ENCODE measurements at places on chromosomes 13 and 19. TPM values are rescaled to one million over a fixed set of nuclear protein-coding genes. Genes with fewer than 3 reads are reported as not detected.

GRCh38 chr19:38004186-38004520 is 97.1 kb downstream of the SIPA1L3 start:
- peak; percentile 74 for DNase-seq

GRCh38 chr13:71219698-71220415 is 647.1 kb downstream of the DACH1 start:
- no peak for DNase-seq

DNA sequence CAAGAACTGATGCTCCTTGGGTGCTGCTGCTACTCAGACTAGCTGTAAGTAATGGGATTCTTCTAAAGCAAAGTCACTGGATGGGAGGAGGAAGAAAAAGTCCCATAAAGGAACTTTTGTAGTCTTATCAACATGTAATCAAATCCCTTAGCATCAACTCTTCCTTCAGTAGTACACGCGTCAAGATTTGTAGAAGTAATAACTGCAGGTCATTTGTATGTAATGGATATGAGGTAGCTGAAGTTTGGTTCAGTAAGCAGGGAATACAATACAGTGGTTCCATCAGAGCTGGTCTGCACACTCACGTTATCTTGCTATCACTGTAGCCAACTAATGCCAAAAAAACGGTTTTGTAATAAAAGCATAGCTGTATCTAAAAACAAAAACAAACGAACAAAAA is 72.4 kb upstream of the ZDHHC20 start:
- no peak for DNase-seq

DNA sequence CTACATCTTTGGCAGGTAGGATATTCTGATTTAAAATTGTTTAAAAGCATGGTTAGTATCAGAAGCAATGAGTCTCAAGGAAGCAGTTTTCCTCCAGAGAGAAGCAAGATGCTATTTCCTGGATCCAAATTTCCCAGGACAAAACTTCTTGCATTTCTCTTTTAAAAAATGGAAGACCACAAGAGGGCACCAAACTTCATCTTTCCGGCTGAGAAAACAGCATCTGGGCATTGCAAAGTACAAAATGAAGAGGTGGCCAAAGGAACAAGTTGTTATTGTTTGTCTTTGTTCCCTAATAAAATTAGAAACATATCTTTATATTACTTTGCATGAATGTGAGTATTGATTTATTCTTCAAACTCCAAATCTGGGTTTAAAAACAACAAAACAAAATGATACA is 60.0 kb upstream of the LRCH1 start:
- peak; percentile 65 for DNase-seq

DNA sequence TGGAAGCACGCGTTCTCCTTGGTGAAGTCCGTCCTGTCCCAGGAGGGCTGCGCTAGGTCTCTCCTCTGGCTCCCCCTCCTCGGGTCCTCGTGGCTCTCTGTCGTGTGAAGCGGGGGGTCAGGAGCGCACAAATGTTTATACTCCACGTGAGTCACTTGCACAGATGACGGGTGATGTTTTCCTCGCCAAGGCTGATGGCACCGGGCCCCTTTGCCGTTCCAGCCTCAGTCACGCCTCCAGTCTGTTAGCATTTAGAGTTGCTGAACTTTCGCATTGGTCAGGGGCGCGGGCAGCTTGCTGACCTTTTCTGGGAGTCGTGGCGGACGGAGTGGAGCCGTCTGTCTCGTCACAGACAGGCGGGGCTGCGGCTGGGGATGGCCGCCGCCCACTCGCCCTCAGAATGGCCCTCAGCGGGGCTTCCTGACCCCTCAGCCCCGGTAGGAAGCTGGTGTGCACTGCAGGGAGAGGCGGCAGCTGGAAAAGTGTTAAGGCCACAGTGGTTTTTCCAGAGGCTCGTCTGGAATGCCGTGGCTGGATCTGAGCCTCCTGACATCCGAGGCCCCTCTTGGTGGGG is 13.7 kb downstream of the KLHL26 start:
- peak; percentile 91 for DNase-seq

The CASP14 gene
- not detected for polyA plus RNA-seq

The ZNF708 gene
- polyA plus RNA-seq, result 2.3 TPM

DNA sequence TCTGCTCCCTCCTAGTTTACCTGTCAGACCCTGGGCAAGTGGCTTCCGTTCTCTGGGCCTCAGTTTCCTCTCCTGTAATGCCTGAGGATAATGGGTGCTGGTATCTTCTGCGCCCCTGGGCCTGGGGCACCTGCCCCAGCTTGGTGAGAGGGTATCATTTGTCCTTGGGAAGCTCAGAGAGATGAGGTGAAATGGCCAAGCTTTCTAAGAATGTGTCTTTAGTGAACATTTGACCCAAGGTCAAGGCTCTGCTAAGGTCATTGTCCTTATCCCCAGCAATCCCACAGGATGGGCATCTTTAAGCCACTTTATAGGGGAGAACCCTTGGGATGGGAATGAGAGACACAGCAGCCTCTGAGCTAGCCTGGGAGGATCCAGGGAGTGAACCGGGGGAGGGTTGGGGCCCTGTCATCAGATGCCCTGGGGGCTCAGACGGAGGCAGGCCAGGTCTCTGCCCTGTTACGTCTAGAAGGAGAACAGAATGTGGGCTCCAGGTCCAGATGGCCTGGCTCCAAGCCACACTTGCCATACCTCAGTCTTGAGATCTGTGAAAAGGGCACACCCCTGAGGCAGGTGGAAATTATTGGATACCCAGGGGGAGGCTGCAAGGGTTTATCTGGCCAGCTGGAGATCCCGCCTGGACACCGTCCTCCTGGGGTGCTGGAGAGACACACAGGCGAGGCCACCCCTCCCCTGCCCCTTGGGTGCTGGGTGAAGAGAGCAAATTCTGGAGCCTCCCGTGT is 1.1 kb upstream of the NFIC start:
- peak; percentile 62 for DNase-seq

The RFPL4A gene
- polyA plus RNA-seq, result not detected

GRCh38 chr19:3500429-3501101 is at the start of gene DOHH:
Gene DOHH (minus strand): TSS chr19:3500674. CDS start chr19:3496814, 3,860 bp downstream.
- peak; percentile 97 for DNase-seq

The ZNF723 gene
- polyA plus RNA-seq, result not detected

- DNase-seq, result no peak
These were observed 63.1 kb downstream of the CEBPG start for GRCh38 chr19:33436360-33437345.

- no peak for DNase-seq
These were observed 62.2 kb downstream of the ERCC5 start for GRCh38 chr13:102907886-102908515.

The CCNE1 gene
- polyA plus RNA-seq, result 5.1 TPM

DNA sequence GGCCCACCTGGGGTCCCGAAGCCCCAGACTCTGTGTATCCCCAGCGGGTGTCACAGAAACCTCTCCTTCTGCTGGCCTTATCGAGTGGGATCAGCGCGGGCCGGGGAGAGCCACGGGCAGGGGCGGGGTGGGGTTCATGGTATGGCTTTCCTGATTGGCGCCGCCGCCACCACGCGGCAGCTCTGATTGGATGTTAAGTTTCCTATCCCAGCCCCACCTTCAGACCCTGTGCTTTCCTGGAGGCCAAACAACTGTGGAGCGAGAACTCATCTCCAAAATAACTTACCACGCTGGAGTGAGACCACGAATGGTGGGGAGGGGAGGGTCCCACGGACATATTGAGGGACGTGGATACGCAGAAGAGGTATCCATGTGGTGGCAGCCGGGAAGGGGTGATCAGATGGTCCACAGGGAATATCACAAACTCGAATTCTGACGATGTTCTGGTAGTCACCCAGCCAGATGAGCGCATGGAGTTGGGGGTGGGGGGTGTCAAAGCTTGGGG is 1.0 kb upstream of the ICAM5 start:
- DNase-seq, result peak; percentile 80

- DNase-seq, result no peak
These were observed 136.3 kb upstream of the VSTM2B start for GRCh38 chr19:29389495-29389894.

GRCh38 chr13:112150352-112150751 is 83.4 kb downstream of the SOX1 start:
- no peak for DNase-seq

The ZNF431 gene
- 5.0 TPM for polyA plus RNA-seq

DNA sequence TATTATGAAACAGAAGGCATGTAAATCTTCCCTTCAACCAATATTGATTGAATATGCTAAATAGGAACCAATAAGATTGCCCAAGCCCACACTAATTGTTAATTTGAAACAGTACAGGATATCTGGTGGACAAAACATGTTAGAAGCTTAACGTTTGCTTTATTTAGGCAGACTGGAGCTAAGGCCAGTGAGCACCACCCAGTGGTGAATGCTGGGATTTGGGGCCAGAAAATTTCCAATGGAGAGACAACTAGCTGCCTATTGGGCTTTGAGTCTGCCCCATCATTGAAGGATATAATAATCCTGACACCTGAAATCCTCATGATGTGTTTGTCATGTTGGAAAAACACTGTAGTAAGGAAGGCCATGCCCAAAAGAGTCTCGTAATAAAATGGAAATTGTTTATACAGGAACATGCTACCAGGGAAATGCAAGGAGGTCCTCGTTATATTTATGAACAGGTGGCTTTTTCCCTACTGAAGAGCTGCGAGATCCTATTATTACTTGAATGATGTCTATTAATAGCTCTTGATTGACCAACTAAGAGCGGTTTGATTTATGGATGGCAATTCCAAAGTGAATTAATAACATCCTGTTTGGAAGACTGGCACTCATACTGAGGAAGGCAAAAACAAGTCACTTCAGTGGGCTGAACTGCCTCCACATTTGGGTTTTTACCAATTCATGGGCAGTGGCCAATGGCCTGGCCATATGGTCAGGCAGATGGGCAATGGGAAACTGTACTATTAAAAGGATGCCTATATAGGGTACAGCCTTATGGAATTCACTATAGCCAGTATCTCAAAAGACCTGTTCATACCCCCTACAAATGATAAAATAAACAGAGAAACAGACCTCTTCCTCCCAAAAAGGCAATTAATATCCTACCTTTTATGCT is 8.7 kb downstream of the SIGLECL1 start:
- DNase-seq, result peak; percentile 56

The ATP4B gene
- polyA plus RNA-seq, result not detected

- DNase-seq, result peak; percentile 61
These were observed 23.3 kb upstream of the POSTN start for GRCh38 chr13:37621811-37622361.

- no peak for DNase-seq
These were observed 26.0 kb downstream of the VSTM2B start for GRCh38 chr19:29551774-29552173.

DNA sequence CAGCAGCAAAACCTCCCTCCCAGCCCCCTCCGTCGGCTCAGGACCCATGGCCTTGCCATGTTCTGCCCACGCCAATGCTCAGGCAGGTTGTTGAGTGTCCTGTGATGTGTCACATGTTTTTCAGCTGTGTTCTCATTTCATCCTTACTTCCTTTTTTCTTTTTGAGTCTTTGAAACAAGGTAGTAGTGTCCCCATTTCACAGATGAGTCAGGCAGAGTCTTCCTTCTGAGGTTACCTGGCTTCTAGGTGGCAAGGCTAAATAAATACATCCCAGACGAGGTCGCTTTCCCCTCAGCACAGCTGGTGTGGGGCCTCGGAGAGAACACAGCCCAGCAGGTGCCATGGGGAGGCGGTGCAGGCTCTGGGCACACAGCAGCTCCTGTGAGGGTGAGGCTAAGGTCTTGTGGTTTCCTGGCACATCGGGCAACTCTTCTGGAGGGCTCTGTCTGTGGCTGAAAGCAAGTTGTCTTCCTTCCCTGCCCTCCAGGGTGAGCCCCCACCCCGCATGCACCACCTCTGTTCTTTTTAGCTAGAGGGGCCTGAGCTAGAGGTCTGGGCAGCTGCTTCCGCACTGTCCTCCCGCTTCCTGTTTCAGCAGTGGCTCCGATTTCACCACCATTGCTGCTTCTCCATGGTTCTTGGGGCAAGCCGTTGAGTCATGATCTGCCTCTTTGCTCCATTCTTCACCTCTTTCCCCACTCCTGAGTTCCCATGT is 15.1 kb downstream of the PRAM1 start:
- DNase-seq, result no peak

DNA sequence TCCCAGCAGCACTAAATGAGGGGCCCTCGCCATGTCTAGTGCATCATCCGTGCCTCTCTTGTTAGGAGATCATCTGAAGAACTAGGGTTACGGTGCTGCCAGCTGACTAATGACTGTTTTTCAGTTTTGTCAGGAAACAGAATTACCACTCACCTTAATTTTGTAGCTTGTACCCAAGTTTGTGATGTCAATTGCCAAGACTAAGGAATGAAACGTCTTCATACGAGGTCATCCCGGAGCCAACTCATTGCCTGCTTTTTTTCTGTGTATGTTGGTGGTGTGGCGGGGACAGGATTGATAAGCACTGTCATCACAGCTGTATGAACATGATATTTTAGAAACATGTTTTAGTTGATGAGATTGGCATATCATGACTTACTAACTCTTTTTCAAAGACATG is 100.6 kb downstream of the TNFRSF19 start:
- DNase-seq, result no peak

The FFAR3 gene
- polyA plus RNA-seq, result not detected

DNA sequence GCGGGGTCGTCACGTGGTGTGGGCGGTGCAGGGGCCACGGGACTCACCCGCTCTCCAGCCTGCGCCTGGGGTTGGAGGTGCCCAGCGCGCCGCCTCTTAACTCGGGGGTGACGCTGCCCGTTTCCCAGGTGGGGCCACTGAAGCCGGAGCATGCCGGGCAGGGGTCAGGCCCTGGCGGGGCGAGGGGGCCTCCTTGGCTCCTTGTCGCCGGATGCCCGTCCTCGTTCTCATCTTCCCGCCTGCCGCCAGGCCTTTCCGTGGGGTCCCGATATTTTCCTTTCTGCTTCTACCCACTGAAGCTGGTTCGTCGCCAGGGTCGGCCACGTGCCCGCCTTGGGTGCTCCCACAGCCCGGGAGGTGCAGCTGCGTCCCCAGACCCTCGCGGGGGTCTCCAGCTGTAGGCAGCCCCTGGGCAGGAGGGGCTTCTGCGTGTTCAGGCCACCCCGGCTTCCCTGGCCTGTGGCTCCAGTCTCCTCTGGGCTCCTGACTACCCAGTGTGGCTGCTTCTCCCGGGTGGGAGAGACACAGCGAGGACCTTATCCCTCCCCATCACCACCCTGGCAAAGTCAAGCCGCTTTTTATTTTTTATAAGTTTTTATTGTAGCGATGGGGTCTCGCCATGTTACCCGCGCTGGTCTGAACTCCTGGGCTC is 772 bp downstream of the FAM174C start:
- DNase-seq, result no peak

DNA sequence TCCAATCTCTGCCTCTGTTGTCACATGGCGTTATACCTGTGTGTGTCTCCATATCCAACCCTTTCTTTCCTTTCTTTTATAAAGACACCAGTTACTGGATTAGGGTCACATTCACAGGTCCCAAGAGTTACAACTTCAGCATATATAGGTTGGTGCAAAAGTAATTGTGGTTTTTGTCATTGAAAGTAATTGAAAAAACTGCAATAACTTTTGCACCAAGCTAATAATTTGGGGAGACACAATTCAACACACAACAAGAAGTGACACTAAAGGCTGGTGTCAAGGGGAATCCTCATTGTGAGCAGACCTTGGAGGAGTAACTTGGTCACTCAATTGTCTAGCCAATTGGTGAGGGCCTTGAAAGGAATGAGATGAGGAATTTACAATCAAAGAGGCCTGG is 1366.1 kb downstream of the PCDH9 start:
- DNase-seq, result no peak

The KLK4 gene
- polyA plus RNA-seq, result not detected

DNA sequence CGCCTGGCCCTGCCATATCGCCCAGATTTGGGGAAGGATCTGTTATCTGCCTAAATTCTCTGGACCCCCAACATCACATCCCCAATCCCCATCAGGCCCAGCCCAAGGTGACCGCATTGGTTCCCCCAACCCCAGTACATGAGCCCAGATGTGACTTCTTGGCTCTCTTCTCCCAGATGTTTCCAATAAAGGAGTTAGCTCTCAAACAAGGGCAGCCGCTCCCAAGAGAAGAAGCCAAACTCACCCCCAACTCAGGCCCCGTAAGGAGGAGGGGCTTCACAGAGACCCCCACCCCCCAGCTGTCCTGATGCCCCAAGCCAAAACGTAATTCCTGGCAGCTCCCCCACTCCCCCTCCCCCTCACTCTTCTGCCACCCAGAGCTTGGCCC is 6.9 kb downstream of the FBN3 start:
- no peak for DNase-seq
